ENCODE measurements at places on chromosomes 2 and 18. TPM values are rescaled to one million over a fixed set of nuclear protein-coding genes. Genes with fewer than 3 reads are reported as not detected.
A peak's percentile ranks its signal among the peaks of the same experiment; 100 is the strongest.

ORMDL1 gene
- 58.9 TPM for total RNA-seq

GRCh38 chr2:237561221-237561620 lies 5.2 kb upstream of the PRLH start:
- H3K4me3 ChIP-seq = no peak overlapping the region
- DNase-seq = no peak
- H3K27ac ChIP-seq = no peak overlapping the region
- peaks cover 30% of the 10 kb centered on the region for H3K4me1 ChIP-seq

DNA sequence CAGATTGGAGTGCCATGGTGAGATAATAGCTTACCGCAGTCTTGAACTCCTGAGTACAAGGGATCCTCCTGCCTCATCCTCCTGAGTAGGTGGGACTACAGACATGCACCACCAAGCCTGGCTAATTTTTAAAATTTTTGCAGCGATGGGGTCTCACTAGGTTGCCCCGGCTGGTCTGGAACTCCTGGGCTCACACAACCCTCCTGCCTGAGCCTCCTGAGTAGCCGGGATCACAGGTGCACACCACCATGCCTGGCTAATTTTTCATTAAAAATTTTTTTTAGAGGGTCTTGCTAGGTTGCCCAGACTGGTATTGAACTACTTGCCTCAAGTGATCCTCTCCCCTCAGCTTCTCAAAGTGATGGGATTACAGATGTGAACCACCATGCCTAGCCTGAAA lies 27.8 kb downstream of the RAB31 start:
- H3K27me3 ChIP-seq = no peaks in the 10 kb centered on the region
- H3K36me3 ChIP-seq = no peaks in the 10 kb centered on the region
- no peak overlapping the region for H3K4me3 ChIP-seq

FABP1 gene
- not detected for total RNA-seq

DNA sequence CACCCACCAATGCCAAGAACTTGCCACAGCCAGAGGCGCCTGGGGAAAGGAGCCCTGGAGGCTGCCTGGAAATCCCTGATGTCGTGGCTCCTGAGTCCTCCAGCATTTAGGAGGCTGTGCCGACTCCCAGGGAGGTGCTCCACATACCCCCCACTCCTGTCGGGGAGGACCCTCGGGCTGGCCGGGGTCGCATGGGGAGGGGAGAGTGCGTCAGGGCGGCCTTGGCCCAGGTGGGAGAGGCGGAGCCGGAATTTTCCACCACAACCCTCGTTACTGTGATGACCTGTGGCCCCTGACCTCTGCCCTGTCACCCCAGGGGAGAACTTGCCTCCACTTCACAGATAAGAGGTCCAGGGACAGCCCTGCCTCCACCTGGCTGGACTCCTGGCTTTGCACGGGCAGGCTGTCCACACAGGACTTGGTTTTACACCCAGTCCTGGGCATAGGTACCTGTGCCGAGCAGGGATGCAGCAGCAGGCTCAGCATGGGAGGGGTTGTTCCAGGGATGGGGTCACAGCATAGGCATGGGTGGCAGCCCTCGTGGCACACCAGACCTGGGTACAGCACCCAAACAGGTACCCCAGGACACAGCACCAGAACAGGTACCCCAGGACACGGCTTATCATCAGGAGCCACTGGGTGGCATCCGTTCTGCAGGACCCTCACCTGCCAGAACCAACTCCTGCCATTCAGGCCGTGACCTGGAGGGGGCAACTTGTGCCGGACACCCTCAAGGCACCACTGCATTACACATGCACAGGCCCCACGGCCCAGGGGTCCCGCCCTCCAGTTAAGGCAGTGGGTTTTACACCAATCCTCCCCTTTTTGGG lies 12.3 kb upstream of the AGXT start:
- H3K27me3 ChIP-seq = no peaks in the 10 kb centered on the region
- H3K36me3 ChIP-seq = no peaks in the 10 kb centered on the region
- no peak overlapping the region for H3K27ac ChIP-seq
- H3K4me3 ChIP-seq = no peak overlapping the region
- no peak for DNase-seq

- no peaks in the 10 kb centered on the region for H3K4me1 ChIP-seq
- no peaks in the 10 kb centered on the region for H3K27me3 ChIP-seq
- DNase-seq = no peak
- H3K27ac ChIP-seq = no peak overlapping the region
- no peak overlapping the region for H3K4me3 ChIP-seq
- no peaks in the 10 kb centered on the region for H3K36me3 ChIP-seq
Observed at GRCh38 chr2:5254791-5255332, 437.3 kb upstream of the SOX11 start.

DNA sequence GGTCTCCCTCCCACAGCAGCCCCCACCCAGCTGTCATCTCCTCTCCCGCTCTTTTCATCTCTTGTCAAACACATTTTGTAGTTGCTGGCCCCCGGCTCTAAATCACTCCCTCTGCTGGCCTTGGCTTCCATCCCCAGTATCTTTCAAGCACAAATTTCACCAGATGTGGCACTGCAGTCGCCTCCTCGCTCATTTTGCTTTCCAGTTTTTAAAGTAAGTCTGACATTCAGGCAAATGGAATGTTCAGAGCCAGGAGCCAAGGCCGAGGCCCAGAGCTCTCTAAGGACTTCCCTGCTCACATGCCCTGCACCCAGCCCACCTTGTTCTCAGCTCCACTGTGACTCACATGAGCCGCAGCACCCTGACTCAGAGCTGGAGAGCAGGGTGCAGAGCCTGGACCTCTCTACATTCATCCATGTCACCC lies 158.4 kb downstream of the GALNT14 start:
- H3K27me3 ChIP-seq = no peaks in the 10 kb centered on the region
- no peak overlapping the region for H3K27ac ChIP-seq
- H3K36me3 ChIP-seq = no peaks in the 10 kb centered on the region
- no peak for DNase-seq
- H3K4me3 ChIP-seq = no peak overlapping the region

THUMPD2 gene
- 10.3 TPM for total RNA-seq

- H3K4me1 ChIP-seq = peaks cover 56% of the 10 kb centered on the region
- H3K27ac ChIP-seq = no peak overlapping the region
Observed at GRCh38 chr2:88620015-88620414, 7.2 kb downstream of the EIF2AK3 start.

DNA sequence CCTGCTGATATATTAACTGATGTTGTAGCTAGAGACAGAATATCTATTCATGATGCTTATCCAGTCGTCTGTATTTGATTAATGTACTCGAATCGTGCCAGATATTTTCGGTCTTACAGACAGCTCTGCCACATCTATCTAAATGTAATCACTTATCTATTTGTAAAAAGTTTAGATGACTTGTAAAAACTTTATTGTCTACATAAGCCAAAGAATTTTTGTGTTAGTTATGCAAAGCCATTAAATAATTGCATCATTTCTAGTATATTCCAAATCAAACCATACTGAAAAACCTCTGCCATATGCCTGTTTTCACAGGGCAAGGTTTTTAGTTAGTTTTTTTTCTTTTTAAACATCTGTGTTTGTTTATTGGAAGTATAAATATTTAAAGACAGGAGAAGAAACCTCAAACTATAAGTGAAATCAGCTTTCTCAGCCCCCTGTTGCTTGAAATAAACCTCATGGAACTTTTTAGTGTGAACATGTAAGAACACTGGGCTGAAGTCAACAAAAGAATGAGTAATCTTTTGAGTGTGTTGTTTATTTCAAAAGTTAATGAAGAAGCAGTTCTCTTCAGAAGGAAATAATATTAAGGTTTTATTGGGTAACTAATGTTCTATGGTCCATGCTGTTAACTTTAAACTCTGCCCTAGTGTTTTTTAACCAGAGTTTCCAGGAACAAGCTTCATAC lies 657.6 kb upstream of the SYT4 start:
- H3K36me3 ChIP-seq = no peaks in the 10 kb centered on the region
- H3K27ac ChIP-seq = peak overlapping the region; percentile 38
- no peaks in the 10 kb centered on the region for H3K27me3 ChIP-seq
- no peaks in the 10 kb centered on the region for H3K4me1 ChIP-seq
- DNase-seq = no peak
